ENCODE measurements at places on chromosomes 5 and 9.

- DNase-seq = no peak
Observed at GRCh38 chr5:72817671-72818266, 1.3 kb downstream of the TNPO1 start.

DNA sequence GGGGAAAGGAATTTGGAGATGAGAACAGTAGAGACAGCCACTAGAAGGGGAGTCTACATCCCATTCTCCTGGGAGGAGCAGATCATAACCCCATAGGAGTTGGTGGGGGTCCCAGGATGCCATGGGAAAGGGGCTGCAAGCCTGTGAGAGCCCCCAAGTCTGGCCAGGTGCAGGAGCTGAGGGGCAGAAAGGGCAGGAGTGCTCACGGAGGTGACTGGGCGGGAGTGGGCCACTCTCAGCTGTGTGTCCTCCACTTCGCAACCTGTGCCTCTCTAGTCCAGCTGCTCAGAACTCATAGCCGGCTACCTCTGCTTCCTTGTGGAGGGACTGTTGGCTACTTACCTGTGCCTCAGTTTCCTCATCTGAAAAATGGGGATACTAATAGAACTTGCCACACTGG is 263.9 kb downstream of the FSTL4 start:
- no peak for DNase-seq

DNA sequence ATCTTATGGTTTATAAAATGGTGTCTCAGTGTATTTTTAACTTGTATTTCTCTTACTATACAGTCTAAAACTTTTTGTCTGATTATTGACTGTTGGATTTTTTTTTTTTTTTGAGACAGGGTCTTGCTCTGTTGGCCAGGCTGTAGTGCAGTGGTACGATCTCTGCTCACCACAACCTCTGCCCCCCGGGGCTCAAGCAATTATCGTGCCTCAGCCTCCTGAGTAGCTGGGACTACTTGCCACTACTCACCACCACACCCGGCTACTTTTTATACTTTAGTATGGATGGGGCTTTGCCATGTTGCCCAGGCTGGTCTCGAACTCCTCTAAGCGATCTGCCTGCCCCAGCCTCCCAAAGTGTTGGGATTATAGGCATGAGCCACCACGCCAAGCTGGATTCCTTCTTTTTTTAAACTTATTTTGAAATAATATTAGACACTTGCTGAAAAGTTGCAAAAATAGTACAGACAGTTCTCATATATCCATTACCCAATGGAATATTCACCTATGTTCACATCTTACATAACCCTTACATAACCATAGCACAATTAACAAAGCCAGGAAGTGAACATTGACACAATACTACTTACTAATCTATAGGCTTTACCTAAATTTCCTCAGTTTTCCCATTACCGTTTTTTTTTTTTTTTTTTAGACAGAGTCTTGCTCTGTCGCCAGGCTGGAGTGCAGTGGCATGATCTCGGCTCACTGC is 47.2 kb downstream of the STOM start:
- no peak for DNase-seq

GRCh38 chr5:71503536-71503935 is 48.1 kb downstream of the BDP1 start:
- DNase-seq = no peak

DNA sequence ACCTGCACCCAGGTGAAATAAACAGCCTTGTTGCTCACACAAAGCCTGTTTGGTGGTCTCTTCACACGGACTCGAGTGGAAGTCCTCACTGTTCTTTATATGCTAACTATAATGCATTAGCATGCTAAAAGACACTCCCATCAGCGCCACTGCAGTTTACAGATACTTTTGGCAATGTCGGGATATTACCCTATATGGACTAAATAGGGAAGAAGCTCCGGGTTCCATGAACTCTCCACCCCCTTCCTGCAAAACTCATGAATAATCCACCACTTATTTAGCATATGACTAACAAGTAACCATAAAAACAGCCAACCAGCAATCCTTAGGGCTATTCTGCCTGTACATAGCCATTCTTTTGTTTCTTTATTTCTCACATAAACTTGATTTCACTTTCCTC is 426.2 kb upstream of the PTPRD start:
- DNase-seq = no peak

DNA sequence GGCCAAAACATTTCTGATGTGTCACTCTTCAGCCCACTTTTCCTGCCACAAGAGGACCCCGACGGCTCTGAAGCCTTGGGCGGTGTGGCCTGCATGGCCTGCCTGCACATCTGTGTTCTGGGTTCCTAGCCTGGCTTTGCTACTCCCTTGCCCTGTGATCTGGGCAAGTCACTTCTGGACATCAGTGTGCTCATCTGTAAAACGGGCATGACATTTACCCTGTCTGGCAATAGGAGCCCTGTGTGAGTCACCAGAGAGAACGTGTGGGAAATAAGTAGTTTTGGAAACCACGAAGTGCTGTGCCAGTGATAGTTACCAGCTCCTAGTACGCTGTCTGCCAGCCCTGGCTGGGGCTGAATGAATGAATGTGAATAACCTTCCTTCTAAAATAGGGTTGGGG is 90.8 kb downstream of the MACROH2A1 start:
- no peak for DNase-seq

DNA sequence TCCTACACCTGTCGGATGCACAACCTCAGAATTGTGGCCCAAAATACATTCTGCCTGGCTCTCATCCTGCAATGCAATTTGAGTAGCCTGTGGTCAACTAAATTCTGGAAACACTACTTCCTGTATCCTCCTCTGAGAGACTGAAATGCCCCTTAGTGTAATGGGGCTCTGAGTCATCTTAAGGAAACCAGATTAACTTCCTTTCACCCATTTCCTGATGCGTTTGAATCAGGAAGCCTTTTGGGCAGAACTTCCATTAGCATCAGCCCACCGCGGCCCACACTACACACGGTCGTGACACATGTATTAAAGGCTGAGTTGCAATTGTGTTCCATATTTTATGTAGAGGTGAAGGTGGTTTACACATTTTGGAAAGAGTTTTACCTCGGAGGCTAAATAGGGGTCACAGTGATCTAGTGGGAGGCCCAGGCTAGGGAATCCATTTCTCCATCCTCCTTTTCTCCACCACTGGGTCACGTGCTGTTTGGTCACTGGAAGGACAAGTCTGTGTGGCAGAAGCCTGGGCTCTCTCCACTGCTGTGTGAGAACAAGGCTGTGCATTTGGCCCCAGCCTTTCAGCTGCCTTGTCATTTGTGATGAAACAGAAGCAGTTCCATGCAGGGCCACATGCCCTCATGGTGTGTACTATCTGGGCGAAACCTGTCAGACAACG is 55.9 kb downstream of the DAP start:
- DNase-seq = no peak

DNA sequence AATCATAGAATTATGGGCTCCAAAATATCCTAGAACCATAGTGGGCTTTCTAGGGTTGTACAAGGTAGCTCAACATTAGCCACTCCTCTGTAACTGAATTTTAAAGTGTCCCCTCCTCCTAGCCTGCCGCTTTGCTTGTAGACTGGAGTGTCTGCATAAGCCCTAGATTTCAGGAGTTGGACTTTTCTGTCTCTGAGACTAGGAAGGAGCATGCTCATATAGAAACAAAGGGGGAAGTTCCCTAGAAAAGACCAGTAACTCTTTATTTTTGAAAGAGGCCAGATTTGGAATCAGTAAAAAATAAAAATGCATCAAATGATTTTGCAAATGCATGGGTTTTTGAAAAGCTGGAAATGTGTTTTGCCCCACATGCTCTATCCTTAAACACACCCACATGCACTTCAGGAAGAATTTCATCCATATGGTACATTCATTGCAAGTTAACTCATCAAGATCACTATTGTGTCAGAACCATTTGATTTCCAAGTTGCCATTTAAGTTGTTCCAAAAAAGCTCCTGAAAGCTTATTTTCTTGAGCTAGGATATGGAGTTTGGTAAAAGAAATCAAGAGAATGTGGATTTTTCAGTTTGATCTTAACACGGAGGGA is 121.0 kb upstream of the NR3C1 start:
- DNase-seq = no peak

DNA sequence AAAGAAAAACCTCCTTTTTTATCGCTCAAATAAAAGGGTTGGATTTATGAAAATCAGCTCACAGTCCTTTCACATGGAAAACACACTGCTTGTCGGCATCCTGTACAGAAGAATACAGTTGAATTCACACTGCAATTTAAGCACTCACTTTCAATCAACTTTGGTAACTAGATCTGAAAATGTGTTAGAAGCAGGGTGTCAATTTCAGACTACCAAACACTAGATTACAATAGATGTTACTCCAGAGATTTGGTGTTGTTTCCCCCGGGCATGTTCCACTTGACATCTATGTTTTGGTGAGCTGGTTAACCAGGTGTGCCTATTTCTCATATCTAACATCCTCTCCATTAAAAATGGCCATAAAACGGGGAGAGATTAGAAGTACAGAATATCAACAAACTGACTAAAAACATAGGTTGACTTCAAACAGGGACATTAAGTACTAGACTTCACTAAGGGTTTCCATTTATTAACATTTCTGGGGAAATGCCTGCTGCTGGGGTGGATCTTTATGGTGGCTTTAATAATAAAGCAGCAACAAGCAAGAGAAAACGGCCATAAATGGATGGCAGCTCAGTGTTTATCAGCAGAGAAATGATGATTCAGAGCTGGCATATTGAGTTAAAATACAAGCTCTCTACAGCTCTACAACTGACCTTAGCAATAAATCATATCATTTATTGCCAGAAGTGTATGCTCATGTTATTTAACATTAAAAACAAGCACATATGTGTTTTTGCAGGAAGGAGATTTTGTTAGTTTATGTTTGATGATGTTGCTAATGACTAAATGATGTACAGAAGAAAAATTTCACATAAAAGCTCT is 158.8 kb downstream of the SLF1 start:
- no peak for DNase-seq

DNA sequence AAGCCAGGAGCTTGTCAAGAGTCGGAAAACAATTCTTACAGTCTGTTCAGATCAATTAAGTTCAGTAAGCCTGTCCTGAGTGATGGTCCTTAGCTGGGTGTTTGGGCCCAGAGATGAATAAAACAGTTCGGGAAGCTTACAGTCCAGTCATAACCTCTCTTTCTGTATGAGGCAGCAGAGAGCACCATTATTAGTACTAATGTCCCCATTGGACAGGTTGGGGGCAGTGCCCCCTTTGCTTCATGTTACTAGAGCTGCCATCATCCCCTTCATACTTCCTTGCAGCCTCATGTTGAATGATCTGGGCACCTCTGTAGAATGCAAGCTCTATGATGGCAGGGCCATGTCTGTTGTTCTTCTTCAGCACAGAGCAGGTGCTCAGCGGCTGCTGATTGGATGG is 9.8 kb downstream of the DOCK2 start:
- DNase-seq = no peak

DNA sequence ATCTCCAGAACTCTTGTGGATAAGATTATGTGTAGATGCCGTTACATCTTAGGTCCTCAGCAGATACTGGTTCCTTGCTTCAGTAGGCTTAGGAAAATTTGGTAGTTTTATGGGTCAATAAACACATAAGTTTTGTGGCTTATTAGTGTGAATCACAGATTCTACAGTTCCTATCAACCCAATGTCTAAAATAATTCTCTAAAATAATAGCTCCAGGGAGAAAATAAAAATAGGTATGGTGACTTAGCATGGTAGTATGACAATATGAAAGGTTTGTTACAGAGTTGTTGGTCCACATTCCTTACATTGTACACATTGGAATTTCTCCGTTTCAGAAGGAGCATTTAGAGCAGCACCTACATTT is 91.7 kb downstream of the AOPEP start:
- DNase-seq = no peak

DNA sequence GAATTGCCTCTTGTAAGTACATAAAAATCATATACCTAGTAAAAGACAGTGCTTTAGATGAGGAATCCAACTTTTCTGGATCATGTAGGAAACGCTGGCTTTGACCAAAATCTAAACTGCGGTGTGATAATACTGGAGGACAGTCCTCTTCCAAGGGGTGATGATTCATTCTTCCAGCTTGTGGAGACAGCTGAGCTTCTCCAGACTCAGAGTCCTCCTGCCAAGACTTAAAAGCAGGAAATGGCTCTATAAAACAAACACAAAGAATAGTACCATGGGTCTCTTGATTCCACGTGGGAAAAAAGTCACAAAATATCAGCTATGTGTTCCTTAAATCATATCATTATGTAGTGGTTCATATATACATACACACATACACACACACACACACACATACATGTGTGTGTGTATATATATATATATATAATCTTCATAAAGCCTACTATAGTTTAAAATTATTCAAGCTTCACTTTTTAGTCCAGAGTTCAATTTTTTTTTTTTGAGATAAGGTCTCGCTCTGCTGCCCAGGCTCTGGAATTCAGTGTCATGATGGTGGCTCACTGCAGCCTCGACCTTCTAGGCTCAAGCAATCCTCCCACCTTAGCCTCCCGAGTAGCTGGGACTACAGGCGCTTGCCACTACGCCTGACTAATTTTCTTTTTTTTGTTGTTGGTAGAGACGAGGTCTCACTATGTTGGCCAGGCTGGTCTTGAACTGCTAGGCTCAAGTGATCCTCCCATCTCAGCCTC is 65.0 kb downstream of the PKD2L2 start:
- no peak for DNase-seq

GRCh38 chr9:90943341-90943740 is 141.7 kb downstream of the SYK start:
- no peak for DNase-seq

- DNase-seq = no peak
Observed at GRCh38 chr5:24547132-24547531, 97.6 kb downstream of the CDH10 start.

DNA sequence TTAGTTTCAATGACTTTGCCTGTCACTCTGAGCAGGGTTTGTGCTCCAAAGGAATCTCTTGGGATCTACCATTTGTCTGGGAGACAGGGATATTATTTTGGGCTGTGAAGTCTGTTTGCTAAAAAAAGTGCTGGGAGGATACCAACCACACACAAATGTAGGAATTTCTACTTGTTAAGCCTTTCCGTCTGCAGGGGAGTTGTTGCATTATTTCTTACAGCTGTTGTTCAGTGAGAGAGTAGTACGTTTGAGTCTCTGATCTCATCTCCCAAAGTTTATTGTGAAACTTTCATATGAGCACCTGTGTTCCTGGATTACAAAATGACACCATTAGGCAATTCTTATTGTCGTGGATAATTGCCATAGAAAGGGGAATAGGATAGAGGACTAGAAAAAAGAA is 78.3 kb upstream of the SEMA6A start:
- no peak for DNase-seq

DNA sequence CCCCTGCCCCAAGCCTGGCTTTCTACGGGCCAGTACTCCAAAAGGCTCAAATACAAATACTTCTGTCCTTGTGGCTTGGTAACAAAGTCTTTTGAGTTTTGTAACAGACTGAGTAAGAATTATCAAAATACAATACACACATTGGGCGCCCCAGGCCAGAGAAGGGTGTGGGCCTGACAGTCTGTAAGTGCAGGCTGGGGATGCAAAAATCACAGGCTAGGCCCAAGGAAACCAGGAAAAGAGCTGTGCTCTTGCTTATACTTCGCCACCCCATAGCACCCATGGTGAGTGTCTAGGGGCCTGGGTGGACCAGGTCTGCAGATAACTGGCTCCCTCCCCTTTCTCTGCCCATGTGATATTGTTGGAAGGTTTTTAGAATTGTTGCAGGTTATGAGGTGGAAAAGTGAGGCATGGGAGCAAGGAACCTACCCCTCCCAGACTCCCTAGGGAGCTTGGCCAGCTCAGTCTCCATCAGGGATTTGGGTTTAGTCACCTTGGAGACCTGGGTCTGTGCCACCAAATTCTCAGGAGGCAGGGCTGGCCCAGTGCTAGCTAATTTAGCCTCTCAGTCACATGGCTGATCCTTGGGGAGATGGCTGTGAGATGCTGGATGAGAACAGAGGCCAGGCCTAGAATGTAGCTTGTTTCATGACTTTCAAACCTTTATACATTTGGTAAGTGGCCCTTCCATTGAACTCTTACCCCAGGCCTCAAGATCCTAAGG is 72.9 kb downstream of the TARS1 start:
- no peak for DNase-seq

All from GOT3 (cell line).